GF-D8 (cell line): ENCODE measurements at places on chromosomes 12 and 14.

DNA sequence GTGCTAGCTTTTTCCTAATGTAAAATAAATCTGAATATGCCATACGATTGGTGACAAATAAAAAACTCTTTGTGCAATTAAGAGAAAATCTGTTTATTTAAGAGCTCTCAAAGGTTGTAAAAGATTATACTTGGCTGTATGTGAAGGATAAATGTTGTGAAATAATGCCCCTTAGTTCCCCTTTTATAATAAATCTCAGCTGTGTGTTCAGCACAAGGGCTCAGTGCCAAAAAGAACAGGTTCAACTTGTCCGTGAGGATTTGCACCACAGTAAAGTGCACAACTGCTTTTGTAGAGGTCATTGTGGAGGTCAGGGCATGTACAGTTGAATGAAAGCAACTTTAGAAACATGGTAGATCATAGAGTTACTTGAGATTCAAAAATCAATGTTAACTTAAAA, 118.6 kb downstream of the TRMT5 start:
- no peak for DNase-seq

DNA sequence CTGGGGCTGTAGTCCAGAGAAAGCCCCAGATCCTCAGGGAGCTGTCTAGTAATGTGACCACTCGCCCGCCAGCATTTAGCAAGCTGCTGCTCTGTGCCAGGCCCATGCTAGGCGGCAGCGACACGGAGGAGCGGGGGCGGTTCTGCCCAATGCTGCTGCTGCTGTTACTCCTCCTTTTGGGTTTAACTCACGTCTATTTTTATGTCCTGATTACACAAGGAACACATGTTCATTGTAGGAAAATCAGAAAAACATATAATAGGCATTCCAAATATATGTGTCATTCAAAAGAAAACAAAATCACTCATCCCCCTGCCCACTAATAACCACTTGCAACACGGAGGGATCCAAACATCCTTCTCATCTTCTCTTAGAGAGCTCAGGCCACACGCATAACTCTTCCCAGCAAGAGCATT, 30.4 kb downstream of the CCDC92 start:
- no peak for DNase-seq

DNA sequence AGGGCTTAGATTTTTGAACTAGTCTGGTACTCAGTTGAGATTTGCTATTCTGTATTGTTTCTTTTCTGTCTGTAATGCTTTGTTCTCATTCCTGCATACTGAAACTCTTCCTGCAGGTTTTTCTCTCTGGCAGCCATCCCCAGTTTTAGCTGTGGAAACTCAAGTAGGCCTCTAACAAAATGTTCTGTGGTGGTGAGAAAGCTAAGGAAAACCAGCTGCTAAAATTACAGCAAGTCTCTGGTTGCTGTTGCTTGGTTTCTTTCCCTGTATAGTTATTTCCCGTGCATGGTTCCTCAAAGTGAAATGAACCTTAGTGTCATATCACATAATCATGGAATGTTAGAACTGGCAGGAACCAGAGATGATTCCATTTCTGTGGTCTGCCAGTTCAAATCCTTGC, 442.5 kb downstream of the NRXN3 start:
- no peak for DNase-seq

DNA sequence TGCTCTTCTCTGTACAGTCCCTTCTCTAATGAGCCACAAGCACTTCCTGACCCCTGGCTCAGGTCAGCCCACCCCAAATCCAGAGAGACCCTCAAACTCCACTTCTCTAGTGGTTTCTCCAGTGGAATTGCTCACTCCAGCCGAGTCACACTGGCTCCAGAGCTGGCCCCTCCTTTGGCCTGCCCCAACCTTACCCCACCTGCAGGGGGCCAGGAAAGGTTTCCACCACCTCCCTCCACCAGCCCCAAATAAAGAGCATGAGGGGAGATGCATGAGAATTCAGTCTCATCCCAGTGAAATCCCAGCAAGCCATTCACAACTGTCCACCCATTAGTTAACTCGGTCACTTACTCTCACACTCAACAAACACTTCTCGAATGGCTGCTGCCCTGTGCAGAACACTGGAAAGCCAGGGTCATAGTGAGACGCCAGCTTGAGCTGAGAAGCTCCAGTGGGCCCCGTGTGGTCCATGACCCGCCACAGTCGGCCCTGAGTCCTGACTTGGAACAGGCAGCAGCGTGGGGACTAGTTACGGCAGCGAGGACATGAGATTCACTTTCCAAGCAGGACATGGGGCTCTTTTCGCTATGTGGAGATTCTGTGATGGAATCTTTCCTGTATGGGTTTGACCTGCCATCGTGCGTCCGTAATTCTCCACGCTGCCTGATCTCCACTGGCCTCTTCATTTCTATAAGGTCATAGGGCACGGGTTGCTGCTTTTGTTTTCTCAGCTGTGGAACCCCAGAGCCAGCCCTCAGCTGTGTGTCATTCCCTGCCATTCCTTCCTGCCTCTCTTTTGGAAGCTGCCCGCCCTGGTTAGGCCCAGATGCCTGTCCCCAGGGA, 44.2 kb downstream of the SLC6A12 start:
- no peak for DNase-seq
